ENCODE measurements at places on chromosomes 16 and 17. TPM values are rescaled to one million over a fixed set of nuclear protein-coding genes. Genes with fewer than 3 reads are reported as not detected.

GRCh38 chr16:27822996-27823395 lies 240.5 kb downstream of the GSG1L start:
- DNase-seq, result no peak
- no peaks in the 10 kb centered on the region for H3K36me3 ChIP-seq

GRCh38 chr16:47984669-47985068 lies 171.1 kb downstream of the ABCC12 start:
- H3K36me3 ChIP-seq, result no peaks in the 10 kb centered on the region
- no peak overlapping the region for H3K27ac ChIP-seq
- peaks cover 5% of the 10 kb centered on the region for H3K27me3 ChIP-seq
- DNase-seq, result no peak
- H3K4me1 ChIP-seq, result no peaks in the 10 kb centered on the region
- H3K4me3 ChIP-seq, result no peak overlapping the region

GRCh38 chr17:36687736-36688135 lies 86.4 kb downstream of the MRM1 start:
- no peak overlapping the region for H3K27ac ChIP-seq
- H3K4me1 ChIP-seq, result no peaks in the 10 kb centered on the region
- H3K4me3 ChIP-seq, result no peak overlapping the region
- no peaks in the 10 kb centered on the region for H3K36me3 ChIP-seq

DNA sequence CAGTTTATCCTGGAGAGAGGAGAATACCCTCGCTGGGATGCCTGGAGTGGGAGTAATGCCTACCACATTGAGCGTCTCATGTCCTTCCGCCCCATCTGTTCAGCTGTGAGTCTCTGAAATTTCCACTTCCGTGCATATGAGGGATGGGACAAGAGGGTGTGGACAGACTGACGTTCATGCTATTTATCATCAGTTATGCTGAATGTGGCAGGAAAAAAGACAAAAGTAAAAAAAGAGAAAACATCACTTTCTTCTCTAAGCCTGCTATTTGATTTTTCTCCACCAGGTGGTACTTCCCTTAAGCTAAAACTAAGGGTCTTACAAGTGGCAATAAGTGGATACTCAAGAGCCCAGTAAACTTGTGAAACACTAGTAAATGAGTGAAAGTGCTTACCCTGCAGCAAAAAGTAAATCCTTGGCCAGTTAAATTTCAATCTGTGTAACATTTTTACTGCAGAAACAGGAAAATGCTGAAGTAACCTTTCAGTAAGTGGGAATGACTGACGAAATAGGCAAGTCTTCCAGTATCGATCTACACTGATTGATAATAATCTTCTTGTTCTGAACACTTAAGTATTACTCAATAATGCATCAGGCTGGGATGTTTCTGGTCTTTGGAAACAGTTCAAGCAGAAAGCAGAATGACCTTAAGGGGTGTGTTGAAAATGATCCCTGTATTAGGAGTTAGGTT lies 5.6 kb downstream of the CRYBA1 start:
- no peak overlapping the region for H3K4me3 ChIP-seq
- H3K4me1 ChIP-seq, result peaks cover 21% of the 10 kb centered on the region
- no peaks in the 10 kb centered on the region for H3K27me3 ChIP-seq

DNA sequence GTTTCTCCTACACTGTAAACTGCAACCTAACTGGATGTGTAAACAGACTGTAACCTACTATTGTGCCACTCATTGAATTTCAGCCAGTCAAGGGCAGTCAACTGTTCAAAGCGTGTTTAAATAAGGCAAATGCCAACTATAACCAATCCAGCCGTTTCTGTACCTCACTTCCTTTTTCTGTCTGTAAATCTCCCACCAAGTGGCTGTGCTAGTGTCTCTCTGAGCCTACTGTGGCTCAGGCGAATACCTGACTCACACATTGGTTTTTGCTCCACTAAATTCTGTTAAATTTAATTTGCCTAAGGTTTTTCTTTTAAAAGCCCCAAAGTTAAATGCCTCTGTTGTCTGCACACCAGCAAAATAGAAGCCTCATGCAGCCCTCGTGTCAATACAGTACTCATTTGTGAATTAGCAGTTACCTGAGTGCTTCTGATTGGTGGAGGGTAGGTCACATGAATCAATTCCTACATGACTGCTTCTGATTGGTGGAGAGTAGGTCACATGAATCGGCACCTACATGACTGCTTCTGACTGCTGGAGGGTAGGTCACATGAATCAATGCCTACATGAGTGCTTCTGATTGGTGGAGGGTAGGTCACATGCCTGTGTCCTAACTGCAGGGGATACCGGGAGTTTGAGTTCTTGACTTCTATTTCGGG lies 31.1 kb upstream of the CCR7 start:
- no peaks in the 10 kb centered on the region for H3K36me3 ChIP-seq
- DNase-seq, result peak; percentile 10
- H3K27me3 ChIP-seq, result peaks cover 7% of the 10 kb centered on the region
- no peak overlapping the region for H3K27ac ChIP-seq
- H3K4me1 ChIP-seq, result no peaks in the 10 kb centered on the region
- no peak overlapping the region for H3K4me3 ChIP-seq

DNA sequence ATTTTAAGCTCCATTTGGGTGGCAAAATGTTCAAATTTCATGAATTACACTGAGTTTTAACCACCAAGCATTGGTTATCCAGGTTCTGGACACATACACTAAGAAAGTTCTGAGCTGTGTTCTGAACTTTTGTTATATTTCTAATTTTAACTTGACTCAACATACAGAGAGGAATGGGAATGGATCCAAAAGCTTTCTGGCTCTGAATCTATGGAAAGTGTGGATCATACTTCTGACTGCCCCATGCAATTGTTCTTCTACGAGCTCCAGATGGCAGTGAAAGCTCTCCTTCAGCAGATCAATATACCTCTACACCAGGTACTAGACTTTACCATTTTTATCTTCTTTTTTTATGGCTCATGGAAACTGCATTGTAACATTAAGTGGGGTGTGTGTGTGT lies 113.0 kb upstream of the NOG start:
- H3K27me3 ChIP-seq, result no peaks in the 10 kb centered on the region
- H3K36me3 ChIP-seq, result no peaks in the 10 kb centered on the region
- no peak for DNase-seq
- H3K27ac ChIP-seq, result no peak overlapping the region

GRCh38 chr17:57889892-57890856 lies 40.3 kb upstream of the MRPS23 start:
- DNase-seq, result peak; percentile 86
- no peak overlapping the region for H3K4me3 ChIP-seq
- H3K27me3 ChIP-seq, result no peaks in the 10 kb centered on the region
- H3K36me3 ChIP-seq, result peaks cover under 1% of the 10 kb centered on the region
- H3K27ac ChIP-seq, result peak overlapping the region; percentile 67

DNA sequence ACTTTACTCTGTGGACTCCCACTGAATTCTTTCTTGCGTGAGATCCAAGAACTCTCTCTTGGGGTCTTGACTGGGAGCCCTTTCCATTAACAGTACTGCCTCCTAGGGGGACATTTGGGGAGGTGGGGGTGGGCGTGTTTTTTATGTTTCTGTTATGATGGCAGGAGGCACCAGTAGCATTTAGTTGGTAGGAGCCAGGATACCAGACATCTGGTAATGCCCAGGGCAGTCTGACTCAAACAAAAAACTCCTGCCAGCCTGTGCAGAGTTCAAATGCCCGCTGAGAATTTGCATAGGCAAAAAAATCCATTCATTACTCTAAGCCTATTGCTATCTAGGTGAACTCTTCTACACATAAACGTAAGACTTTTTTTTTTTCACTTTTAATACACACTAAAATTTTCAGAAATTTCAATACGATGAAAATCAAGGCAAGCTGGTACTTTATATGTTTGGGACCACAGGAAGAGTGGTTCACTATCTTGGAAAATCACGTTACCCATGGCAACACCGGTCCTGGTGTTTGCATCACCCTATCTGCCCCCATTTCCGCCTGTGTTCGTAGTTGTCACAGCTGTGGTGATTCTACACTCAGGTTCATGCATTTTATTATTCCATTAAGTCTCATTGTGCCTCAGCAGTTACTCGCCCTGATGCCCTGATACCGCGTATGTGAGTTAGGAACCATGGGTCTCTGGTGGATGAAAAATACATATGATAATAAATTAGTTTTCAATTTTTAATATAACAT lies 121.1 kb upstream of the XYLT1 start:
- 0 out of 2 replicates have a peak, but pooled peaks cover 1% of the 10 kb centered on the region for H3K27me3 ChIP-seq
- H3K27ac ChIP-seq, result no peak overlapping the region
- no peak overlapping the region for H3K4me3 ChIP-seq
- no peak for DNase-seq

DNA sequence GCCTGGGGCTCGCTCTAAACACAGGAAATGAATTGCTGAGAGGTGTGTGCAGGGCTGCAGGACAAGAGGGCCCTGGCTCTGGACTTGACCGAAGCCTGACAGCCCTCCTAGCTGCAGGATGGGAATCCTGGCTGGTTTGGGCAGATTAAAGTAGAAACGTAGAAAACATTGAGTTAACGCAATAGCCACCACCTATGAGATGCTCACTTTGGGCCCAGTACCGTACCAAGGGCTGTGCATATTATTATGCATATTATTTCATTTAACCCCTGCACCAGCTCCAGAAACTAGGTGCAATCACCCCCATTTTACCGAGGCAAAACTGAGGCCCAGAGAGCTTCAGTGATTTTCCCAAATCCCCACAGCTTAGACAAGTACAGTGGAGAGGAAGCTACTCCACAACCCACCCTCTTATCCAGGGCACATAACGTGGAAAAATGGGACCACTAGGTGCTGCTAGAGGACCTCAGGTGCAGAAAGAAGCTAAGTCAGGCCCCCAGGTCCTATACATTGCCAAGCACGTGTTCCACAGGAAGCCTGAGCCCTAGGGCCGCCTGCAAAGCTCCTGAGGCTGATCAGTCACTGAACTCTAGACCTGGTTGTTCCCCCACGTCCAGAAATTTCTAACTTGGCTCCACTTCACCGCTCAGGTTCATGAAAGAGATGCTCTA lies 79.2 kb downstream of the MYH11 start:
- H3K4me1 ChIP-seq, result no peaks in the 10 kb centered on the region
- H3K36me3 ChIP-seq, result no peaks in the 10 kb centered on the region
- no peak overlapping the region for H3K4me3 ChIP-seq
- H3K27ac ChIP-seq, result no peak overlapping the region

DNA sequence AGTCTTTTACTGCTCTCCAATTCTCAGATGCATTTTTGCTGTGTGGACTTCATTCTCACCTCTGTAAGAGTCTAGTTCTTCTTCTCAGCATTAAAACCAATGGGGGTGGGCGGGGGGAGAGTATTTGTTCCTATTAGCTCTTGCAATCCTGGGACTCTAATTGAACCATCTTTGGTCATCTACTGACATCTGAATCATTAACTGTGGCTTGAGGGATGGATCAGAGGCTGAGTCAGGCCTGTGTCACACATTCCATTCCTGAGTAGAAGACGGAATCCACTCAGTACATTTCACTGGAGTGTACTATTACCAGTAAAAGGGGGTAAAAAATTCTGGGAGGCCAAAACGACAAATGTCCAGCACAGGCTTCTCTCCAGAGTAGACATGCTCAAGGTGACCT lies 12.8 kb upstream of the ZNF23 start:
- no peaks in the 10 kb centered on the region for H3K27me3 ChIP-seq
- H3K4me3 ChIP-seq, result no peak overlapping the region

DNA sequence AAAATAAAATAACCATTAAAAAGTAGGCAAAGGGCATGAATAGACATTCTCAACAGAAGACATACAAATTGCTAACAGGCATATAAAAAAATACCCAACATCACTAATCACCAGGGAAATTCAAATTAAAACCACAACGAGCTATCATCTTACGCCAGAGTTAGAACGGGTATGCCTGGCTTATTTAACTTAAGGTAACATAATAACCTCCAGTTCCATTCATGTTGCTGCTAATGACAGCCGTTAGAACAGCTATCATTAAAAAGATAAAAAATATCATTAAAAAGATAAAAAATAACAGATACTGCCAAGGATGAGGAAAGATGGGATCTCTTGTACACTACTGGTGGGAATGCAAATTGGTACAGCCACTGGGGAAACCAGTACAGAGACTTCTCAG lies 89.3 kb downstream of the GAS7 start:
- H3K4me3 ChIP-seq, result no peak overlapping the region
- H3K27me3 ChIP-seq, result no peaks in the 10 kb centered on the region
- no peaks in the 10 kb centered on the region for H3K36me3 ChIP-seq
- H3K4me1 ChIP-seq, result peaks cover 10% of the 10 kb centered on the region
- H3K27ac ChIP-seq, result no peak overlapping the region

DNA sequence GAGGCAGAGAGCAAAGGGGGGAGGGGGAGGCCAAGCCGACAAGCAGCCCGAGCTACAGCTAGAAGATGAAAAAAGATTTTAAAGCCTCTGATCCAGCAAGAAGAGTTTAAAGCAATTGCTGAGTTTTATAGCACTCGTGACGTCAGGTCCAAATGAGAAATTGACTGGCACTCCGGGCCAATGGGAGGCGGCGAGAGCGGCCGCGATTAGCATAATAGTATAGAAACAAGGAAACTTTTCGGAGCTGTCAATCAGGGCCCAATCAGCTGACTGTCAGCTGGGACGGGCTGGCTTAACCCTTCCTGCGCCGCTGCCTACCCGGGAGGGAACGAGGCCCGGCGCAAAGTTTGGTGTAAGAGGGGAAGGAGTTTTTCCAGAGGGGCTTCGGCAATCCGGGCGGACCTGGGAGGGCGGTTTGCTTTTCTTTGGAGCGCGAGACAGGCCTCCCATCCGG lies at the start of gene MAF:
Gene MAF, minus strand, starts transcription at position 100 of the 454 bp plus-strand sequence. CDS start 835 bp downstream, outside the sequence.
- H3K4me1 ChIP-seq, result no peaks in the 10 kb centered on the region
- peak within 1 kb of the TSS; percentile 25 for H3K4me3 ChIP-seq
- H3K27ac ChIP-seq, result no peak within 1 kb of the TSS
- no peaks in the 10 kb centered on the region for H3K36me3 ChIP-seq
- peaks cover 19% of the 10 kb centered on the region for H3K27me3 ChIP-seq

DNA sequence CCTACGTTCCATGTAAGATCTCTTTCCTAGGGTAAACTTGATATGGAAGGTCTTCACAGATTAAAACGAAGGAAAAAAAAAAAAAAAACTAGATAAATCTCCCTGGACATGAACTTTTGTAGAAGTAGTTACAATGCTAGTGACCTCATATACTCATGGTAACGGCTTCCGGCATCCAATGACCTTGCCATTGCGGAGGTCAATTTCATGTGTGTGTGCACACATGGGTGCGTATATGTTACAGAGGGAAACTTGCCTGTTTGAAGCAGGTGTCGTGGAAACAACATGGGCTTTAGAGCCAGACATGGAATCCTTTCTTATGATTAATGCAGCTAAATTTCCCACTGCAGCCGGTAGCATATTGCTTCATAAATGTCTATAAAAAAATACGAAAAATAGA lies 435.5 kb downstream of the MAF start:
- H3K36me3 ChIP-seq, result no peaks in the 10 kb centered on the region
- no peak for DNase-seq
- H3K4me1 ChIP-seq, result no peaks in the 10 kb centered on the region
- H3K27me3 ChIP-seq, result no peaks in the 10 kb centered on the region
- H3K27ac ChIP-seq, result no peak overlapping the region

BLMH gene
- 27.2 TPM for total RNA-seq

VTN gene
- 0.18 TPM for total RNA-seq

WFIKKN1 gene
- total RNA-seq, result not detected

KRT40 gene
- total RNA-seq, result not detected

CHST5 gene
- total RNA-seq, result not detected

Measured in IMR-90 (cell line).